ENCODE measurements at places on chromosomes 5 and 9.

DNA sequence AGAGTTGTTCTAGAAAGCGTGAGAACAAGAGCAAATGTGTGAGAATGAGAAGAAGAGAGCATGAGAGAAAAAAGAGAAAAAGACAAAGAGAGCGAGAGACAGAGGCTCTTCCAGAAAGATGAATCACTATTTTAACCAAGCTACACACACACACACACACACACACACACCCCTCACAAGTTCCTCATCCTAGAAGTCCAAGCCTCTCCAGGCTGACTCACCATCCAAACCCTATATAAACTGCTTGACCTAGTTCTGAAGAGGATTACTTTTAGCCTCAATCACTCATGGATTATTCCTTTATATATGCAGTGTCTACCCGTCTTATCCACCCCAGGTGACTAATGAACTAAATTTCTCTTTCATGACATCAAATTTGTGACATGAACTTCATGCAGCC is 37.6 kb downstream of the C9orf57 start:
- no peak for DNase-seq

DNA sequence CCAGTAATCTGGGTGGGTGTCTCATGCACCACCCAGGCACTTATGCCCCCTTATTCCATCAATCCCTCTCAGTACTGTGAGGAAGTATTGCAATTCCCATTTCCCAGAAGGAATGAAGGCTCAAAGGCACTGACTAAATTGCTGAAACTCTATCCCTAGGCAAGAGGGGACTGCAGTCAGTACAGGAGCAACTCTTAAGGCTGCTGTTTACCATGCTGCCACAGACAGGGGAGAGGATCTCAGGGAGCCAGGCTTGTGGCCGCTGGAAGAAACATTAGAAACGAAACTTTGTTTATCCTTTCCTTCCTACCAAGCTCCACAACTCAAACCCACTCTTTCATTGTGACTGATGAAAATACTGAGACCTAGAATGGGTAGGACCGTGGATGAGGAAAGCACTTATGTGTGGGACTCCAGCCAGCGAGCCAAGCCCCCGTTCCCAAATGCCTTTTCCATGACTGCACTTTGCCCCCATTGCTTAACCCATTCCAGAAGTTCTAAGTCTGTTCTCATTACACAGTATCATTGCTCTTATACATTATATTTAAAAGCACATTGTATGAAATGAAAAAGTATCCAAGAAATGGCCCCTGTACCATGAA is 54.3 kb downstream of the TLE1 start:
- no peak for DNase-seq

GRCh38 chr9:7799944-7800285 is 337 bp upstream of the DMAC1 start:
- no peak for DNase-seq

- no peak for DNase-seq
These were observed 223.7 kb upstream of the MSX2 start for GRCh38 chr5:174500636-174501035.

GRCh38 chr9:4298255-4299004 is 1.4 kb downstream of the GLIS3 start:
- no peak for DNase-seq

DNA sequence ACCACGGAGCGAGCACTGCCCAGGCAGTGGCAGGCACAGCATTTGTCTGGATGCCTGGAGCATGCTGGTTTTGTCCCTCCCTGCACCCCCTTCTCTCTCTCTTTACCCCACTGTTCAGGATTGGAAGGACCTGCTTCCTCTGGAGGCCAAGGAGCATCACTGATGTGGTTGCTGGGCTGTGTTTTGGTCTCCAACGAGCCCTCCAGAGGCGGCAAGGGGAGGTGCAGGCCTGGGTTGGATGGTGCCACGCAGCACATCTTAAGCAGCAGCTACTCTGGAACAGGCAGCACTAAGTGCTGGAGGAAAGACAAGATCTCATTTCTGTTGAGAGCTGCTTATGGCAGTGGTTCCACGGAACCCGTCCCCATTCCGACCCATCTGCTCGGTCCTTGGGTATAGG is 139.6 kb downstream of the CMYA5 start:
- DNase-seq: no peak

GRCh38 chr9:120482424-120483186 is 97.4 kb downstream of the CDK5RAP2 start:
- DNase-seq: no peak
